WERI-Rb-1 (cell line): ENCODE measurements at places on chromosomes 11 and 22.

DNA sequence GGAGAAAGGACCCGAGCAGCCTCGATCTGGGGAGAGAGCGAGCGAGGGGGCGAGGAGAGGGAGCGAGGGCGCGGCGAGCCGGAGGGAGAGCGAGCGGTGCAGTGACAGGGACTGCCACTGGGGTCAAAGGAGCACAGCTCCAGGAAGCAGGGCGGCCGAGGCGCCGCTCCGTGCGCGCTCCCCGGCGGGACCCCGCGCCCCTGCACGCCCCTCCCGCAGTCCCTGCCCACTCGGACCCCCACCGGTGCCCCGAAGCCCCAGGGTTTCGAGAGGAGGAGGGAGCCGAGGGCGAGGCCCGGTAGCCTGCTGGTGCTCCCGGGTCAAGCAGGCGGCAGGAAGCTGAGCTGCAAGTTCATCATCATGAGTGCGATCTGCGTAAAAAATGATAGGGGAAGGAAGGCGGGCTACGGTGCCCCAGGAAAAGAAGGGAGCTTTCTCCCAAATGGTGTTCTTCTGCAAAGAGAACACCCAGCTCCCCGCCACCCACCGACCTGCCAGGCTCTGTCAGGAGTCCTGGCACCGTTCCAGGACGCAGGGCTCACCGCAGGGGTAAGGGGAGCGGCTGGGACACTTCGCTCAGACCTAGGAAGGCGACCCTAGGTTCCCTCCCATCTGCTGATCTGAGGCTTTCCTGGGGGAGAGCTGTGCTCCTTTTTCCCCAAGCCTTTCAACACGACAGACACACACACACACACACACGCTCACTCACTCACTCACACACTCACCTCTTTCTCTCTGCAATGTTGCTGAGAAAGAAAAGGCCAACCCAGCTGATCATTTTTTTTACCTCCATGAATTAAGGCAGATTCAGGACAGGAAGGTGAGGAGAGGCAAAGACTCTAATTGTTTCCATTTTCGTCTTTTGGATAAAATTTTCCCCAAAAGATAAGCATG, at the start of gene MPPED2:
Gene MPPED2, minus strand, starts transcription at position 103 of the 894 bp plus-strand sequence. CDS start 5,980 bp downstream, outside the sequence.
- DNase-seq, result peak; percentile 81

- DNase-seq, result no peak
These were observed 15.1 kb downstream of the CWC15 start for GRCh38 chr11:94958121-94958696.

- DNase-seq, result no peak
These were observed 1.1 kb downstream of the PELI3 start for GRCh38 chr11:66467756-66468155.

- no peak for DNase-seq
These were observed 29.8 kb upstream of the CD5 start for GRCh38 chr11:61072316-61073109.

DNA sequence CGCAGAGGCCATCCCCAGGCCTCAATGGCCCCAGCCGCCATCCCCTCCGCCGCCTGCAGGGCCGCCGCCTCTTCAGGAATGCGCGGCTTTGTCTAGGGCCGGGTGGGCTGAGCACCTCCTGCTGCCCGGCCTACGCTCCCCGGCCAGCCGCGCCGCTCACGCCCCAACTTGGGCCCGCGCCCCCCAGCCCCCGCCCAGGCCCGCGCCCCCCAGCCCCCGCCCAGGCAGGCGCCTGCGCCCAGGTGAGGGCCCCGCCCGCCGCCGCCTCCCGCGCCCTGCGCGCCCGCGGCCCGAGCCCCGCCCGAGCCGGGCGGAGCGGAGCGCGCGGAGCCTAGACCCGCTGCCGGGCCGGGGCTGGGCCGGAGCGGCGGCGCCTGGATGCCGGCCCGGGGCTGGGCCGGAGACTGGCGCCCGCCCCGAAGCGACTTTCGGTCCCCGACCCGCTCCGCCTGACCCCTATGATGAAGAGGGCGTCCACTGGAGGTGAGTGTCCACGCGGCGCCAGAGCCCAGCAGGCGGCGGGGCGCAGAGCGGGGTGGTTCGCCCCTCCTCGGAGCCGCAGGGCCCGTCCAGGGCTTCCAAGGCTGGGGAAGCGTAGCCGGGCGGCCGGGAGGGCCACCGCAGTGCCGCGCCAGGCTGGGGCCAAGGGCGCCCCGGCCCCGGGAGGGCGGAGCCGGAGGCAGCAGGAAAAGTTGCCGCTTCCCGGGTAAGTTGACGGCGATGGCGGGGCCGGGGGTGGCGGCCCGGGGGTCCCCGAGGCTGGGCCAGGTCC, 34.3 kb upstream of the PRODH start:
- DNase-seq, result peak; percentile 61

DNA sequence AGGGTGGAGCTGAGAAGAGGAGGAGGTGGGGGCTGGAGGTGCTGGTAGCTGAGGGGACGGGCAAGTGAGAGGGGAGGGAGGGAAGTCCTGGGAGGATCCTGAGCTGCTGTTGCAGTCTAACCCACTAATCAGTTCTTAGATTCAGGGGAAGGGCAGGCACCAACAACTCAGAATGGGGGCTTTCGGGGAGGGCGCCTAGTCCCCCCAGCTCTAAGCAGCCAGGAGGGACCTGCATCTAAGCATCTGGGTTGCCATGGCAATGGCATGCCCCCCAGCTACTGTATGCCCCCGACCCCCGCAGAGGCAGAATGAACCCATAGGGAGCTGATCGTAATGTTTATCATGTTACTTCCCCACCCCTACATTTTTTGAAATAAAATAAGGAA, 24.4 kb downstream of the FADS3 start:
- no peak for DNase-seq
